GM12891 (cell line): ENCODE measurements at places on chromosomes 4 and X.

GRCh38 chr4:127506283-127506682, 126.5 kb upstream of the INTU start:
- no peak for DNase-seq

DNA sequence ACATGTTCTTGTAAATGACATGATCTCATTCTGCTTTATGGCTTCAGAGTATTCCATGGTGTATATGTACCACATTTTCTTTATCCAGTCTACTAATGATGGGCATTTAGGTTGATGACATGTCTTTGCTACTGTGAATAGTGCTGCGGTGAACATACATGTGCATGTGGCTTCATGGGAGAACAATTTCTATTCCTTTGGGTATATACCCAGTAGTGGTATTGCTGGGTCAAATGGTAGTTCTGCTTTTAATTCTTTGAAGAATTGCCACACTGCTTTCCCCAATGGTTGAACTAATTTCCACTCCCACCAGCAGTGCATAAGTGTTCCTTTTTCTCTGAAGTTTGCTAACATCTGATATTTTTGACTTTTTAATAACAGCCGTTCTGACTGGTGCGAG, 1080.3 kb downstream of the CCSER1 start:
- DNase-seq = no peak

- DNase-seq = no peak
Measured at GRCh38 chr4:77037736-77038135, 38.1 kb downstream of the CCNI start.

DNA sequence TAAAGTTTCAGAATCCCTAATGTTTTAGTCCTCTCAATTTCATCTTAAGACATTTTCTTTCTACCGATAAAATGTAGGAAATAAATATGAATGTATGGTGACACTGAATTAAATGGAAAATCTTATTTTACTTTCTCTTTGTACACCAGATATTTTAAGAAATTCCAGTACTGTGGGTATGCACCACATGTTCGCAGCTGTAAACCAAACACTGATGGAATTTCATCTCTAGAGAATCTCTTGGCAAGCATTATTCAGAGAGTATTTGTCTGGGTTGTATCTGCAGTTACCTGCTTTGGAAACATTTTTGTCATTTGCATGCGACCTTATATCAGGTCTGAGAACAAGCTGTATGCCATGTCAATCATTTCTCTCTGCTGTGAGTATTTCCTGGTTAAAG, 26.9 kb downstream of the C4orf46 start:
- DNase-seq = no peak

DNA sequence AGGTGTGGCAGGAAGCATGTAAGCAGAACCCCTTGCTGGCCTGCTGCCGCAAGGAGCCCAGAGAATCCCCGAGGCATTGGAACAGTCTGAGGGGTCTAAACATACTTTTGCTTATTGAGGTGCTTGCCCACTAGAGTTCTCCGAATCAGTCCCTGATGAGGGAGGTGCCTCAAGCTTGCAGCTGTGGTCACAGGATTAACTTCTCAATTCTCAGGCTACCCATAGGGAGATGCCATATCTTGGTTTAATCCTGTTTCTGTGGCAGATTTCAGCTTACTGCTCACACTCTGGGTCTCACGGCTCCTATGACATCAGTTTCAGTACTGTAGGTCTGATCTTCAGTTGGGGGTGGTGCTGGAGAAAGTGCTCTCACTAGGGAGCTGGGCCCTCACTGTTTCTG, 39.9 kb downstream of the CCNG2 start:
- DNase-seq = no peak

DNA sequence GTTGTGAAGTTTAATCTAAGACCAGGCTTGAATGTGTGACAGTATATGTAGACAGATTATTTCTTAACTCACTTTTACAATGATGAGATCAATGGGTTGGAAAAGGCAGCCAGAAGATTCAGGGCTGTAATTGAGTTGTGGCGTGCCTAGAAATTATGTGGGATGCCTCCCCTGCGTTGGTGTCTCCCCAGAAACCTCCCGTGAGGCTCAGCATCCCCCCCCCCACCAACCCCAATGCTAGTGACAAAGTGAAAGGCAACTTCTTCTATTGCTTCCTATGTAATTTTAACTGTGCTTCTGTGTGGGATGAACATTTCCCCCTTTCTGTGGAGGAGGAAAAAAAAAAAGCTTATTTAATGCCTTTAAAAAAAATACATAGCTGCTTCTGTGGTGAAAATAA, 297.9 kb downstream of the ARHGAP10 start:
- DNase-seq = no peak

DNA sequence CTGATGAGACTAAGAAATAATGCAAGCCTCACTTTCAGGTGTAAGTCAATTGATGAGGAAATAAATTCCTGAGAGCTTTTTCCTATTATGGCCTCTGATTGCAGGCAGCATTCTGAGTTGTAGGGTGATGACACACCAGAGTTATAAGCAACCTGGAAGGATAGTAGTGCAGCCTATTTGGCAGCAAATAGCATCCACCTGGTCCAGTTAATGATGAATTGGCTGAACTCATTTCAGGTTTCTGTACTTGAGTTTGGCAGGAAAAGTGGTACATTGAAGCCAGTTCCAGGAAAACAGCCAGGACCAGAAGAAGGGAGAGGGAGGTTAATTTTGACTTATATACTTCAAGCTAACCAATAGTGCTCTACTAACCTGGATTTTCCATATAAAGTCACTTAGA, 316.8 kb downstream of the NAF1 start:
- DNase-seq = no peak

GRCh38 chrX:119237562-119237942, 1.5 kb downstream of the PGRMC1 start:
- DNase-seq = no peak

GRCh38 chrX:154373340-154374306, 811 bp downstream of the FLNA start:
- DNase-seq = no peak

DNA sequence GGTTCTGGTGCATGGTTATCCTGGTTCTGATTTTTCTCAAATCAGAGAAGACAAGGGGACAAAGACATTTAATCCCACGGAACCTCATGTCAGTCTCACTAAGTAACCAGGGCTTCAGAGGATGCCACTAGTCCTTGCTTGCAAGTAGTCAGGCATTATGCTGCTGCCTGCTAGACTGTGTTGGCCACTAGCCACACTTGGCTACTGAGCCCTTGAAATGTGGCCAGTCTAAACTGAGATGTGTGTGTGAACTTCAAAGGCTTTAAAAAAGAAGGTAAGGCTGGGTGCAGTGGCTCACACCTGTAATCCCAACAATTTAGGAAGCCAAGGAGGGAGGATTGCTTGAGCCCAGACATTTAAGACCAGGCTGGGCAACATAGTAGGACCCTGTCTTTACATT, 48.6 kb upstream of the IGFBP7 start:
- no peak for DNase-seq

DNA sequence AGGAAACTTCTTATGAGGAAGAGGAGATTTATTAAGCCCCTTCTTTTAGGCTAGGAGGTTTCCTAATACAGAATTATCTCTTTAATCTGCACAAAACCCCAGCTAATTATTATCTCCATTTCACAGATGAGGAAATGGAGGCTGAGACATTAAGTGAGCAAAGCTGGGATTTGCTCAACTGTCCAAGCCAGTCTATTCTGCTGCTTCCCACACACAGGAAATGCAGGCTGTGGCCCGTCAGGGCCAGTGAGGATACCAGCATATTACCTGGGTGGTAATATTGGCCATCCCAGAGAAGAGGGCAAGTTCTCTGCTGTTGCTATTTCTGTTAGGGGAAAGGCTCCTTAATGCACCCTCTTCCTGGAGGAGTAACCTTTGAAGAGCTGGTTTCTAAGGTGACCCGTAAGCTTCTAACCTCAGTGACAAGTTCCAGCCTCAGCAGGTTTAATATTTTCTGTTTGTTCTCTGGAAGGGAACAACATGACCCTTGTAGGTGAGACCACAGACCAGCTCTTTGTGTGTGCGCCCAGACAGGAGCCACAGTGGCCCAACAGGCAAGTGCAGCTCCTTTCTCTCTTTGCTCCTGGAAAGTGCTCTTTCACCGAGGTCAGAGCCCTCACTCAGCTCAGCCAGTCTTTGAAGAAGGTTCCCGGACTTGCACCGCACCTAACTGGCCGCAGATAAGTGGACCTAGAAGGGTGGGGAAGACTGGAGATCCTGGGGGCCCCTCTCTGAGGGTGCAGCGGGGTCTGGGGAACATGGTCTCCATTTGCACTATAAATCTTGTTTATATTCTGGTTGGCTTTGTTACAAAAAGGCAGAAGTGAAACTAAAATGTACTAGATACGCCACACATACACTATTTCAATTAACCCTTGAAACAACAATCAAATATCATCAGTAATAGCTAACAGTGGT, 35.5 kb downstream of the TBC1D9 start:
- DNase-seq = no peak

DNA sequence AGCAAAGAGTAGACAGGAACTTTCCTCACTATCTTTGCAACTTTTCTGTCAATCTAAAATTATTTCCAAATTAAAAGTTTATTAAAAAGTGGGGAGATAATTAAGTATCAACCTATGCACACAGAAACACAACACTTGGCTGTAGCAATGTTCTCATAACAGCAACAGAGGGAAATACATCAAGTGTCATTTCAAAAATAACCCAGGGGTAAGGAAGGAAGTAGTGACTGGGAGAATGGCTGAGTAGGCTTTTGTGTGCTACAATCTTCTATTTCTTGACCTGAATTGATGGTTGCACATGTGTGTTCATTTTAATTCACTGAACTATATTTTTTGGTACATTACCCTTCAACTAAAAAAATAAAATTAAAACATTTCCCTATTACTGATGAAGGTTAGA, 67.5 kb downstream of the ABCG2 start:
- DNase-seq = no peak

GRCh38 chr4:26594778-26595177, 10.9 kb downstream of the TBC1D19 start:
- no peak for DNase-seq

GRCh38 chr4:43682551-43682950, 766.1 kb downstream of the KCTD8 start:
- no peak for DNase-seq

DNA sequence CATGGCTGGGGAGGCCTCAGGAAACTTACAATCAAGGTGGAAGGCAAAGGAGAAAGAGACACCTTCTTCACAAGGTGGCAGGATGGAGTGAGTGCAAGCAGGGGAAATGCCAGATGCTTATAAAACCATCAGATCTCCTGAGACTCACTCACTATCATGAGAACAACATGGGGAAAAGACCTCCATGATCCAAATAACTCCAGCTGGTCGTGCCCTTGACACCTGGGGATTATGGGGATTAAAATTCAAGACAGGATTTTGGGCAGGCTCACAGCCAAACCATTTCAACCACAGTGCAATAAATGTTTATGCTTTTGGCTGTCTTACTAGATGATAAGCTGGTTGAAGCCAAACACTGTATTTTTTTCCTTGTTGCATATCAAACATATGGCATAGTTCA, 1112.4 kb downstream of the STIM2 start:
- no peak for DNase-seq

DNA sequence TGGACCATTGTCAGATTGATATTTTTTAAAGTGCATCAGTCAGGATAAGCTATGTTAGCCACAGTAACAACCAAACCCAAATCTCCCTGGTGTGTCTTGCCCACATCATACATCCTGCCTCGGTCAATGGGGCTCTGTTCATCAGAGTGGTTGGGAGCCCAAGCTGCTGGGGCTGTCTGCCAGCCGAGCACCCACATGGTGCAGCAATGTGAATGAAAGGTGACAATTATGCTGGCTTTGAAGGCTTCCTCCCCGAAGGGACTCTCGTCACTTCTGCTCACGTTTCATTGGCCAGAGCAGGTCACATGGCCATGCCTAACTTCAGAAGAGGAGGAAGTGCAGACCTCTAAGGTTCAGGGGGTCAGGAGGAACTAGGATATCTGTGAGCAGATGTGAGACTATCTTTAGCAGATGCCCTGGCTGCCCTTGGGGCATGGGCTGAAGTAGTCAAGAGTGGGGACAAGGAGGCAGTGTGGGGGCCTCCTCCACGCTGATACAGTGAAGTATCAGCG, 1.3 kb upstream of the JAKMIP1 start:
- no peak for DNase-seq

DNA sequence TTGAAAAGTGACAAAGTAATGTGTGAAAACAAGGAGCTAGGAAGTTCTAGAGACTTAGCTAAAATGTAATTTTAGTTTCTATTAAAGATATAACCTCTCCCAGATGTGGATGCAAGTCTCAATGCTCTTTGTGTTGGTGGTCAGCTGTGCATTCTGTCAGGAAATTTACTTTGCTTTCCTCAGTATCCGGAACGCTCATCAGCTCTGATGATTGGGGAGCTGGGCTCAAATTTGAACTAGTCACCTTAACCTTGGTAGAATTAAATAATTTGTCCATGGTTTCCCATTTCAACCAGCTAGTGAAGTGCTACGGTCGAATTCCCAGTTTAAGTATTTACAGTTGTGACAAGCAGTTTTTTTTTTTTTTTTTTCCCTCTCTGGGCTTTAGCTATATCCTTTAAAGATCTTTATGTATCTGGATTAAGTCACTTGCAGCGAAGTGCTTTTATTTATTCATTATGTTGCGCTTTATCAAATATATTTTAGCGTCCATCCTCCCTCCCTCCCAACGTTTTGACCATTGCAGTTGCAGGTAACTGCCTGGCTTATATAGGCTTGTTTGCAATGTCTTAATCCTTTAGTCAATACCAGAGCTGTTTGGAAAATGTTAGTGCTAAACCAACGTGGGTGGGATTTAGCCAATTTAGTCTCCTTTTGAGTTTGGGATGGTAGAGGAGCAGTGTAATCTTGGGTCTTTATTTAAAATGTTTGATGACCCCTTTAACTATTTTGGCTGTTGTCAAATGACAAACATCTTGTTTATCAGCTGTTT, 2.1 kb downstream of the OGT start:
- DNase-seq = no peak

DNA sequence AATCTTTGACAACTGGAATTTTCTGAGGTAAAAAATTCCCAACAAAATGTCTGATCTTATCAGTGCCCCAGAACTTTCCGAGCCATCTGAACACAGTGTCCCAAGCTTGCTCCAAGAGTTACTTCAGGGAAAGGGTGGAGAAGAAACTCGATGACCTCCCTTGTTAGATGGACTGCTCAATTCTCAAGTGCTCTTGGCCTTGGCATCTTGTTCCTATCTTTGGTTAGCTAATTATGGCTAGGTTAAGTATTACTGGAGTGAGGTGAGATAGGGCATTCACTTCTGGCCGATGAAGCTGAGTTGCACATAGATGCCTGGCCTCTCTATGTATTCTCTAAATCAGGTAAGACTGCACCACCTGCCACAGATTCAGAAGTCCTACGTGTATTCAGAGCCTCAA, 9.1 kb upstream of the S100G start:
- DNase-seq = no peak

- DNase-seq = no peak
Measured at GRCh38 chr4:85824166-85824945, 349.4 kb downstream of the ARHGAP24 start.

GRCh38 chrX:16067886-16068515, 55.4 kb upstream of the GRPR start:
- no peak for DNase-seq

DNA sequence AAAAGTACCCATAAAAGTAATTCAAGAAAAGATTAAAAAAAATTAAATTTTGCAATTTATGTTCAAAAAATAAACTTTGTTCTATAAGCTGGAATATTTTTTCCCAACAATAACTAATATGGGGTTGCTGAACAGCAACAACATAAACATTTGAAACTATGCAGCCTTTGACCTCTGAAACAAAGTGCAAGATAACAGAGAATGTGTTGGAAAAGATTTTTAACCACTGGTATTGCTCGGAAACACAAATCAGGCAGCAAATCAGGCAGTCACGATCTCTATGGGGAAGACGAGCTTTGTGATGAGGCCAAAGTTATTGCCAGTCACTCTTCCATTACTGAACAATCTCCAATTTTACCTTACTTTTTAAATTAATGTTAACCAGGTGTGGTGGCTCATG, 332.1 kb downstream of the PABPC4L start:
- DNase-seq = no peak
